ENCODE measurements at places on chromosomes 2 and 18.

- no peak for DNase-seq
These were observed 419 bp downstream of the EPHA4 start for GRCh38 chr2:221571551-221572218.

- DNase-seq: no peak
These were observed 206.5 kb downstream of the SNTG2 start for GRCh38 chr2:1157107-1157506.

DNA sequence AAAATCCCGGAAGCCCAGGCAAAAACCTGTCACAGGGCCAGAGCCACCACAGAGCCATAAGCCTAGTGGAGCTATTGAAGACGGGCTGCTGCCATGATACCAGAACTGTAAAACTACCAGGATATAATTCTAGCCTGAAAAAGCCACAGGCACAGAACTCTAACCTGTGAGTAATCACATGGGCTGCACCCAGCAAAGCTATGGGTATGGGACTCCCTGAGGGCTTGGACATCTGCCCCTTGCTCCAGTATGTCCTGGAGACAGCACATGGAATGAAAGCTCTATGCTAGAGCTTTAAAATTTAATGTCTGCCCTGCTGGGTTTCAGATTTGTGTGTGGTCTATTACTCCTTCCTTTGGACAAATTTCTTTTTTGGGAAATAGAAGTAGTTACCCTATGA is 2183.6 kb upstream of the CELF4 start:
- no peak for DNase-seq

- no peak for DNase-seq
These were observed 214.7 kb downstream of the TGIF1 start for GRCh38 chr18:3664563-3665178.

DNA sequence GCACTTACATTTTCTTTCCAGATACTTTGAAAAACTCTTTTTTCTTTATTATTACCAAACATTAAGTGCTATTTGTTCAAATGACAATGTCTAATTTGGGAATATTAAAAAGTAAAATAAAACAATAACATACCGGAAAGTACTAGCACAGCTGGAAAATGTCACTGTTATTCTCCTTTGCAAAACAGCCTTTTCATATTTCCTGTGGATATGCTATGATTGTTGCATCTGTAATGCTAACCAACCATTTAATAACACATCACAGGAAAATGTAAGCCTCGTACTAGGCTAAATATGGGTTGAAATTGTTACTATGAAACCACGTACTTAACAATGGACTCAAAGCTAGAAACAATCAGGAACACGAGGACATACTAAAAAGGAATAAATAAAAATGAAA is 298.1 kb downstream of the CBLN2 start:
- DNase-seq: no peak

GRCh38 chr2:16566701-16567100 is 98.9 kb downstream of the CYRIA start:
- DNase-seq: no peak

- no peak for DNase-seq
These were observed 255.7 kb downstream of the CELF4 start for GRCh38 chr18:37309861-37310260.

DNA sequence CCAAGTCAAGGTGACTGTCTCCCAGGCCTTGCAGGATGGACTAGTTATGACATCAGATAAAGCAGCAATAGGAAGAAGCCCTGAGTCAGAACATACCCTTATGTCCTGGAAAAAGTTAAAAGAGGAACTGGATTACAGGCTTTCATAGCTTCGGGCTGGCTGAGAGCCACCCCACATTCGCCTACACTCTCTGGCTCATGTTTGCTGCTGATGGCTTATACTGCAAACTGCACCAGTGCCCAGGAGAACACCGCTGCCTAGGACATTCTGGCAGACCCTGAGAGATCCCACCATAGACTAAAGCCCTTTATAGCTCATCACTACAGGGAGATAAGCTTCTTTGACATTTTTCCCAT is 20.3 kb downstream of the SLC8A1 start:
- no peak for DNase-seq

GRCh38 chr2:101477556-101477955 is 2.6 kb upstream of the RFX8 start:
- DNase-seq: no peak

DNA sequence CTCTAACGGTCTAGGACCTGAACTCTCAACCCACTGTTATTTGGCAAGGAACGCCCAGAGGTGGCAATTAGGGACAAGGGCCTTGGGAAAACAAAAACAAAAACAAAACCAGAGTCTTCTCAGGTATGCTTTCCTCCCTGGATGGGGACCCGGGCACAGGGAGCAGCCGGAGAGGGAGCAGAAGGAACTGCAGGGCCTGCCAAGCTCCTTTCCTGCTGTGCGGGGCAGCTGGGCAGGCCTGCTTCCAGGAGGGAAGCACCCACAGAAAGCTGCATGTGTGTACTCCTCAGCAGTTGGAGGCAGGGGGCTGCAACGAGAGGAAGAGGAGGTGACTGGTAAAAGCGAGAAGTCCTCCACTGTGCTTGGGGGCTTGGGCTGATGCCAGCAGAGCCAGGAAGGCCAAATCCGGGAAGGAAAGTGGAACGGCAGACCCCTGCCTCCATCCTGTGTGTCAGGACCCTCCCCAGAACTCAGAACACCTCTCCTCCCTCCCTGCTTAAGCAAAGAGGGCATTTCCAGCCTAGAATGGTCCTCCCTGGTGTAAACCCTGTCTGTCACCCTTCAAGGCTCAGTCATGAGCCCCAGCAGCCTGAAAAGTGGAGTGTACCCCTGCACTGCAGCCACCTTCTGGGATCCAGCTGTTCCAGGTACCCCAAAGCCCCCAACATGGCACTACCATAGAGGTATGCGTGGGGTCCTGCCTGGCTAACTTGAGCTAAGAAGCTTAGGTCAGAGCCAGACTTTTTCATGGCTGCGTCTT is 56.3 kb downstream of the DNMT3A start:
- DNase-seq: no peak

- no peak for DNase-seq
These were observed 183.7 kb downstream of the GFPT1 start for GRCh38 chr2:69203166-69203985.

DNA sequence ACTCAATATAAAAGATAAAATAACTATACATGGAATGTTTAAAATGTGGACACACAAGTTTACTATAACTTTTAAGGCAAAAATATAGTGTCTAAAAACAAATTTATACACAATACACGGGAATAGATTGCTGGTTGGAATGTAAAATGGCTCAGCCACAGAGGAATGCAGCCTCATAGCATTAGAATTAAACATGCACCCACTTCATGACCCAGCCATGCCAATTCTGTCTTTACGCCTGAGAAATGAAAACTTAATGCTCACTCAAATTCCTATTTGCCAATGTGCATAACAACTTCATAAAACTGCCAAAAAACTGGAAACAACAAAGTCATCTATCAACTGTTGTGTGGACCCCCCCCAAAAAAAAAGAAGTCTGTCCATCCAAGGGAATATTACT is 1006.6 kb upstream of the POU3F3 start:
- DNase-seq: no peak

DNA sequence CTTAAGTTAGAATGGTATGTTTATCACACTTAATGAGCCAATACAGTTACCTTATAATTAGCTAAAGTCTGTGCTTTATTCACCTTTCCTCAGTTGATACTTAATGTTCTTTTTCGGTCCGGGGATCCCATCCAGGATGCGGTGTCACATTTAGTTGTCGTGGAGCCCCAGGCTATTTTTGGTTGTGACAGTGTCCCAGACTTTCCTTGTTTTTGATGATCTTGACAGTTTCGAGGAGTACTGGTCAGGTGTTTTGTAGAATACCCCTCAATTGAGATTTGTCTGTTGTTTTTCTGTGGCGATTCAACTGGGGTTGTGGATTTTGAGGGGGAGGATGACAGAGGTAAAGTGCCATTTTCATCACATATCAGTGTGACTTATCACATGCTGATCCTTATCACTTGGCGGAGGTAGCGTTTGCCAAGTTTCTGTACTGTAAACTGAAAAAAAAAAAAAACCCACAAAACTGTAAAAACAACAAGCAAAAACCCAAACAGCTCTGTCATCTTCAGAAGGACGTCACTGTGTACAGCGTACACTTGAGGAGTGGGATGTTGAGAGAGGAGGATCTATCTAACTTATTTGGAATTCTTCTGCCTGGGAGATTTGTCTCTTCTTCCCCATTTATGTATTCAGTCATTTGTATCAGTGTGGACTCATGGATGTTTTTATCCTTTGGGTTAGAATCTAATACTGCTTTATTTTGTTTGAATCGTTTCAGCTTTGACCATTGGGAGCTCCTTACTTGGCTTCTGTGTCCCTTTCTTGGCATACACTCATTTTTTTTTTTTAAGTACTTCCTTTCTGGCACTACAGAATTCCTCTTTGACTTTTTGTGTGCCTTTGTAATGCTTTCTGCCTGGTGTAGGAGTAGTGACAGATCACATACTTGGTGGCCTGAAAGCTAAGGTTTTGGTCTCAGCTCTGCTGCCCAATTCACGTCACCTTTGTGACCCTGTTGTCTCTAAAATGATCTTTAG is 68.1 kb downstream of the FMNL2 start:
- DNase-seq: no peak

DNA sequence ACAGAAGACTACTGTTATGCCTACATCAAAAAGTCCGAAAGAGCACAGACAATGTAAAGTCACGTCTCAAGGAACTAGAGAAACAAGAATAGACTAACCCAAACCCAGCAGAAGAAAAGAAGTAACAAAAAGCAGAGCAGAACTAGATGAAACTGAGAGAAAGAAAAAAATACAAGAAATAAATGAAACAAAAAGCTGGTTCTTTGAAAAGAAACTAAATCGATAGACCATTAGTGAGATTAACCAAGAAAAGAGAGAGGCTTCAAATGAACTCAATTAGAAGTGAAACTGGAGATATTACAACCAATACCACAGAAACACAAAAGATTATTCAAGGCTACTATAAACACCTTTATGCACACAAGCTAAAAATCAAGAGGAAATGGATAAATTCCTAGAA is 271.8 kb downstream of the MBD2 start:
- DNase-seq: no peak

- DNase-seq: no peak
These were observed 36.8 kb downstream of the LAMA3 start for GRCh38 chr18:23725827-23726661.

DNA sequence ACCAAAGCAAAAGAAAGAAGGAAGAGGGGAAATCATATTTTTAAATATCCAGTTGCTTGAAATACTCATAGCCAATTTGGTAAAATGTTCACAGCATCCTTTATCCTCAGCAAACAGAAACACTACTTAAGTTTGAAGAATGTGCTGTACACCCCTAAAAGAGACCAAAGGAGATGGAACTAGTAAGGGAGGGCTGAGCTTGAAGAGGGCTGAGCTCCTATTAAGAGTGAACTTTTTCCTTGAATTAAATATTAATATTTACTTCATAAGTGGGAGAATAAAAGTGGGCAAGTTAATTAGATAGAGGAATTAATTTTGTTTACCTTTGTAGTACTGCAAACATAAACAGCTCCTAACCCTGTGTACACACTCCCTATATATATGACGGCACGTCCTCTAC is 7.0 kb downstream of the EVX2 start:
- no peak for DNase-seq

GRCh38 chr2:163778045-163778781 is 42.4 kb upstream of the FIGN start:
- no peak for DNase-seq

DNA sequence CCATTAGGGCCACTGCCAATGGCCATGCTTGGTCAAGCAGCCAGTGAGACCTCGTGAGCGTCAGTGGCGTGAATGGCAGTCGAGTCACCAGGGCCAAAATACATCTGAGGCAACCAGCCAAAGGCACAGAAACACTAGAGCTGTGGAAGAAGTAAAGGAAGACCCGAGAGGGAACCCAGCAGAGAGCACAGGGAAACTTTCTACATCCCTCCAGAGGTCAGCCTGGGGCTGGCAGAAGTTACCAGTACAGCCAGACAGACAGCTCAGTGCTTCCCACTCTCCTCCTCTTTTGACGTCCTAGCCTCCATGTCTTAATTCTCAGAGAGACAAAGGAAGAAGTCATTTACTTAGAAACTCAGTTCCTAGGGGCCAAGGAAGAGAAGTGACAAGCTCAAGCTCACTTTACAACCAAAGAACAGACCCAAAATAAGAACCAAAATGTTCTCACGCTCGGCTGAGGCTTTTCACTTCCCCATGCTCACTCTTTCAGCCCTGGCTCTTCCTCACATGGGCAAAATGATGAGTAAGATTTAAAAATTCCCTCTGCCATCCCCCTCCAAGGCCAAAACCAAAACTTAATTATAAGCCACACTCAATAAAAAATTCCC is 8.7 kb downstream of the CYRIA start:
- no peak for DNase-seq

- DNase-seq: no peak
These were observed 579 bp downstream of the STAT4 start for GRCh38 chr2:191150230-191150599.

DNA sequence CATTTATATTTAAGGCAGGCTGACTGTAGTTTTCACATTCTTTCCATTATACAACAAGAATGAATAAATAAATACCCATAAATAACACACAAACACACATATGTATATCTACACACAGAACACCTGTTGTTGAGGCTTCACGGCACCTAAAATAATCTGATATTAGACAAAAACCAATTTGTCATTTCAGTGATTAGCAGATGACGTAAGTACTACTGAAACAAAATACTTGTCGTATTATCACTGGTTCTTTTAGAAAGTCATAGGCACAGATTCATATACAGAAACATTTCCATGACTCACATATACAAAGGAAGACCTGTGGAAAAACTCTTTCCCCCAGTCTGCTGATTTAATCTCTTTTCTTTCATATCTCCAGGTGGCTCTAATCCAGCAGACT is 1113.4 kb upstream of the FANCL start:
- DNase-seq: no peak

- no peak for DNase-seq
These were observed 53.7 kb downstream of the EPHA4 start for GRCh38 chr2:221518201-221518934.

GRCh38 chr2:239661334-239662312 is 260.8 kb upstream of the HDAC4 start:
- DNase-seq: no peak

DNA sequence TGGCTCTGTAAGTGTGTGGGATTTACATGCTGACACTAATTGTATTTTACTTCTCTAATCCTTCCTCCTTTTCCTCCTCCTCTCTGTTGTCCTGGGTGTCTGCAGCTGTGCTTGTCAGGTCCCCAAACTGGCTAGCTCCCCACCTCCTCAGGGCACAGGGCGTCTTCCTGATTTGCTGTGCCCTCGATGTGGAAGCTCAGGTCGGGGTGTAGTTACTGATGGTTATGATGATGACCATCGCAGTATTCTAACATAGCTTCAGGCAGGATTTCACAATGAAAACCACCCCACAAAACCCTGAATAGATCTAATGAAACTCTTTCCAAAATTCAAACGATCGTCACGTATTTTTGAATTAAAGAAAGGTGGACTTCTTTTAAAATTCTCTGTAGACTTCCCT is 428.4 kb downstream of the TGIF1 start:
- DNase-seq: no peak

- DNase-seq: no peak
These were observed 26.8 kb downstream of the MEX3C start for GRCh38 chr18:51170664-51171063.

GRCh38 chr2:237693291-237693994 is 66.1 kb downstream of the LRRFIP1 start:
- no peak for DNase-seq

- DNase-seq: no peak
These were observed 116.9 kb downstream of the TPGS2 start for GRCh38 chr18:36711813-36712444.

- DNase-seq: no peak
These were observed 468.4 kb upstream of the HNRNPA3 start for GRCh38 chr2:176744146-176744545.

GRCh38 chr2:105690566-105690965 is 54.1 kb upstream of the NCK2 start:
- no peak for DNase-seq

GRCh38 chr2:190862571-190862991 is 18.0 kb upstream of the GLS start:
- peak; percentile 47 for DNase-seq

Measured in NCI-H187 (cell line).